ENCODE measurements at places on chromosomes 6 and 20.

GRCh38 chr20:24449026-24449720 lies 20.3 kb upstream of the SYNDIG1 start:
- no peak for DNase-seq

- no peak for DNase-seq
Measured at GRCh38 chr20:57090590-57091560, 175.6 kb downstream of the BMP7 start.

DNA sequence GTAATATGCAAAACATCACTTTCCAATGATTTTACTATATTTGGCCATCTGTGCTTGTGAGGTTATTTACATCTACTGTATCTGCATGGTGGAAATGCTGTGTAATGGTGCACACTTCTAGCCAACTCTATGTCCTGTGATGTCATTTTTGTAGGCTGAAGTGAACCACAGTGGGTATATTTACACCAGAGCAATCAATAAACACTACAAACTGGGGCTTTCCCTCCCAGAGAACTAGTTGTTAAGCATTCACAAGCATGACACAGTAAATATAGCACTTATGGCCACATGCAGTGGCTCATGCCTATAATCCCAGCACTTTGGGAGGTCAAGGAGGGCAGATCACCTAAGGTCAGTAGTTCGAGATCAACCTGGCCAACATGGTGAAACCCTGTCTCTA lies 4.9 kb downstream of the SLC22A2 start:
- peak; percentile 75 for DNase-seq

DNA sequence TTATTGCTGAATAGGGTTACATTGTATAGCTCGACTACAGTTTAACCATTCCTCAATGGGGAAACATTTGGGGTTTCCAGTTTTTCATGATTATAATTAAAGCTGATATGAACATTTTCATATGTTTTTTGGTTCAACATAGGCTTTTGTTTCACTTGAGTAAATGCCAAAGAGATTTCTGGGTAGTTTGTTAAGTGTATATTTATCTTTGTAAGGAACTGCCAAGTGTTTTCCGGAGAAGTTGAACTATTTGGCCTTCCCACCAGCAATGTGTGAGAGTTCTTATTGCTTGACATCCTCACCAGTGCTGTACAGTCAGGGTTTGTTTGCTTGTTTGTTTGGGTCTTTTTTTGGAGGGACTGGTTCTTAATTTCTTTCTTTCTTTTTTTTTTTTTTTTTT lies 83.7 kb upstream of the RALY start:
- DNase-seq: no peak

DNA sequence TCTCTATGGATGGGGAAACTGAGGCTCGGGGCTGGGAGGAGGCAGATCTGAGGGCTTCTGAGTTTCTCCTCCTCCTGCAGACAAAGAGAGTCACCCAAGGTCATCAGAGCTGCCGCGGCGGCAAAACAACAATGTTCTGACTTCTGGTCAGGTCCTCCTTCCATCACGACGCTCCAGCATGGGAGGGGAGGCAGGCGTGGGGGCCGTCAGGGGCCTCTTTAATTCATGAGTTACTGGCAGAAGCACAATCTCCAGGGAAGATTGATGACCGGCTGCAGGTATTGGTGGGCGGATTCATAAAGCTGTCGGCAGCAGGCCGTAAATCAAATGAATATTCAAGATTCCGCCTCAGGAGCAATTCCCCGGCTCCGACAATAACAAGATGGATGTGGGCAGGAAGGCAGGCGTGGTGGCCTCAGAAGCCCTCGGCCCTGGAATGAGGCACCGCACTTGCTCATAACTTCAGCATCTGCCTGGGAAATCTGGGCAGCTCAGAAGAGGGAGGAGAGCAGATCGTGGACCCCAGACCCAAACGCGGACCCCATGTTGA lies 19.1 kb downstream of the PCK1 start:
- no peak for DNase-seq

DNA sequence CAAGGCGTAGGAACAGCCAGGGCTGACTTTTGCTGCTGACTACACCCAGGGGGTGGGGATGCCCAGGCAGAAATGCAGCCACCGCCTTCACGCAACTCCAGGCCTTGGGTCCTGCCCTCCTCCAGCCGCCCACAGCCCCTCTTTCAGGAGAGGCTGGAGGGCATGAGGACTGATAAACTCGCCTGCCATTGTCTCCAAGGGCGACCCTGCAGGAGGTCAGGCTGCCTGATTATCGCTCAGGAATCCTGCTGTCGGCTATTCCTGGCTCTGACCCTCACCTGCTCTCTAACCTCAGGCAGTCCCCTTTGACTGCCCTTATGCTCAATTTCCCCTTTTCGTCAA lies 62.0 kb upstream of the HDDC2 start:
- no peak for DNase-seq

- no peak for DNase-seq
Measured at GRCh38 chr20:11502061-11502460, 415.6 kb upstream of the BTBD3 start.

GRCh38 chr6:109331081-109331480 lies 51.2 kb downstream of the CD164 start:
- DNase-seq: no peak

DNA sequence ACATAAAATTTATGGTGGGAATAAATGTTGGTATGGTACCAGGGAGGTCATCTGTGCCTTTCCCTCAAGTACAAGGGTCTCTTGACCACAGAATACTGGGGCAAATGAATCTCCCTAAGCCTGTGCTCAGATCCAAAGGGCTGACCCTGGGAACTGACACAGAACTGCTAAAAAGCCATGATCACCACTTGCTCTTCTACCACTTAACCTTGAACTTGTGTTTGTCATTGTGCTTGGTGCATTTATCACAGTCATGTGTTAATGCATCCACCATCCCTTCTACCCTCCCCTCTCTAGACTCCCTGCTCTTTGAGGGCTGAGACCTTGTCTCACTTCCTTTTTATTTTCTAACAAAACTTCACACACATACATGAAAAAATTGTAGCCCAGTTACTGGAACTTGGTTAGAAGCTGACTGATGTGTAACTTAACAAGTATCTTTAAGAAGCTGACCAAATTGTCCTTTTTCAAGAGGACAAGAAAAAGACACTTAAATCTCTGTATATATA lies 46.1 kb upstream of the PBOV1 start:
- no peak for DNase-seq

DNA sequence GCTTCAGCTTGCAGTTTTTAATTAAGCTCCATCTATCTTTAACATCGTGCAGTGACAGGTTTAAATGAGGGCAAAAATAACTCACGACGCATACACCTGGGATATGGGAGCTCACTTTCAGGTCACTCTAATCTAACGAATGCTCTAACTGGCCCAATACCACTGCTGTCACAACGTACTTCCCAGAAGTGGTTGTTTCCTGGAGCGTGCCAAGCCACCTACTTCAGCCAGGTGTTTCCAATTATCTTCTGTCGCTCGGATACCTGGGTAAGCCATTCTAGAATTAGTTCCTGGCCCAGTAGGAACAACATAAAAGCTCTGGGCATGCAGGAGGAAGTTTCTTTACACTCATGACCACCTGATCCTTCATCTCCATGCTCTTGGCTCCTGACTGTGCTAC lies 147.4 kb downstream of the FOXC1 start:
- DNase-seq: no peak

GRCh38 chr20:46309945-46310344 lies 1.6 kb upstream of the CDH22 start:
- no peak for DNase-seq

DNA sequence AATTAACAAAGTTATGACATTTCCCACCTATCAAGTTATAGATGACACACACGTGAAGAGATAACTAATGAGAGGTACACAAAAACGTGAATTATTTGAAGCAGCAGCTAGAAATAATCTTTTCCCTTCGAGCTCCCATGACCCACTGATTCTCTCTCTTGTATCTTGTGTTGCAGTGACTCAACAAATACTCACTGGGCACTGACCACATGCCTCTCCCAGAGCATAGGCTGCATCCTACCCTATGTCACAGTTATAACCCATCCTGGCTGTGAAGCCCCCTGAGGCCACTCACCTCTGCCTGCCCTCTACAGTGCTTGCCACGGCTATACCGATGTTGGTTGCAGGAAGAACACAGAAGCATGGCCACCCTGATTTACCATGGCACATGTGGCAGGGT lies 91.8 kb downstream of the INSM1 start:
- DNase-seq: no peak

DNA sequence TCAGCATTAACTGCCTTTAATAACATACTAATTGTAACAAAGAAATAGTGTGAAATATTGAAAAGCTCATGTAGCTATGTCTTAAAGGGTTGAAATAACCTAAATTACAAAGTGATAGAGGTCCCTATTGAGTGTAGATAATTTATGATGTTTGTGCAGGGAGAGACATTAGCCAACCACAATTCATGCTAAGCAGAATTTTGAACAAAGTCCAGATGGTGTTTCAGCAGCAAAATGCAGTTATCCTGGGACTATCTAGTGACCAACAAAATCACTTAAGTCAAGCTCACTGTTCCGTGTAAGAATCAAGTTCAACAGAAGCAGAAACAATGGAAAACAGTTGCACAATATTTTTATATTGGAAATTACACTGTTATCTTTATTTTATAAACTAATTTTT lies 218.5 kb downstream of the SIM1 start:
- DNase-seq: no peak

- DNase-seq: no peak
Measured at GRCh38 chr6:169445661-169446581, 192.3 kb upstream of the THBS2 start.

DNA sequence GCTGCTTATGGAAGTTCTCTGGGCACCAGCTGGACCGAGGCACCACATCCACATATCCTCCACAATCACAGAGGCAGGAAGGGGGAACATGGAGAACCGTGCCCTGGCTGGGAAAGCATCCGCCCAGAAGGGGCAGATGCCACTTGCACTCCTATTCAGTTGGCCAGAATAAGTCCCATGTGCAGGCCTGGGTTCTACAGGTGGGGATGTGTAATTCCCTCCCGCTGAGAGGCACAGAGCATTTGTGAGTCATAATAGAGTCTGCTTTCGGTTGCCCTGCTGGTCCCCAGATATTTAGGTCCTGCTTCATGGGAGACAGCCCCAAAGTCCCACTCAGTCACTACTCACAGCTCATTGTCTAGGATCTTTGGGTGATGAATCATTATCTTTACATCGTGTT lies 104.0 kb downstream of the PHACTR3 start:
- DNase-seq: no peak

DNA sequence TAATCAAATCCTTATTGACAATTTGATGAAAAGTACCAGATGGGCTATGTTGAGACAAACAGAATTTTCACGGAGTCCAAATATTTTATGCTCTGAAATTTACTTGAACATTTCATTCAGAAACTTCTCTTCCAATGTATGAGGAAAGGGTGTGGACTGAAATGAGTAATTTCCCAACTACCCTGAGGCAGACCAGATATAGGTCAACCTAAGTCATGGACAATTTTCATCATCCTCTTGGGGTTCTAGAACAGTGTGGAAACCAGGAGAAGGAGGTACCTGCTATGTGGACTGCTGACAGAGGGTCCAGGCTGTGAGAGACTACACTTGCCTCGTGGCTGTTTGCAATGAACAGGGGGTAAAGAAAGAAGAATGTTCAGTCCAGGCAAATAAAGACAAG lies 323.0 kb downstream of the ESR1 start:
- DNase-seq: no peak

DNA sequence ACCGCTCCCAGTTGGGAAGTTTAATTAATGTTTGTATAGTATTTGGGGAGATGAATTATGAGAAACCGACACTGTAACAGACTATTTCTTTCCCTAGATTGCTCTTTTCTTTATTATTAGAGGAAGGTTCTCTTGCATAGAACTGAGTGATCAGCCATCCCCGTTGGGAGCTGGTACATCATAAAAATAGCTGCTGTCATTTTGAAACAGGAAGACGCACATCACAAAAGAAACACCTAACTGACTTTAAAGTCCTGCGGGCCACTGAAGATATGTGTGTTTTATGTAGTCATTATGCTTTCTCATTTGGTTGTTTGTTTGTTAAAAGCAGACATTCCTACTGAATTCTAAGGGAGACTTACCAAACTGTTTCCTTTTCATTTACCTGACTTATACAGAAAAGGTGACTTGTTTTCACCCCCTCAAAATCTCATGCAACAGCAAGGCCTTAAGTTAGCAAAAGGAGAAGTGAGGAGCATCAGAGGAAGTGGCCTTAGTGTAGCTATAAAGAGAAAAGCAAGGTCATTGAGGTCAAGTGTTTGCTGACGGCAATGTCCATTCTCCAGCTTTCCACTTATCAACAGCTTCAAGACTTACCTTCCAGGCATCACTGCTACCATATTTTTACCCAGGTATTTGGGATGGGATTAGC lies 91.0 kb downstream of the PKHD1 start:
- DNase-seq: no peak

DNA sequence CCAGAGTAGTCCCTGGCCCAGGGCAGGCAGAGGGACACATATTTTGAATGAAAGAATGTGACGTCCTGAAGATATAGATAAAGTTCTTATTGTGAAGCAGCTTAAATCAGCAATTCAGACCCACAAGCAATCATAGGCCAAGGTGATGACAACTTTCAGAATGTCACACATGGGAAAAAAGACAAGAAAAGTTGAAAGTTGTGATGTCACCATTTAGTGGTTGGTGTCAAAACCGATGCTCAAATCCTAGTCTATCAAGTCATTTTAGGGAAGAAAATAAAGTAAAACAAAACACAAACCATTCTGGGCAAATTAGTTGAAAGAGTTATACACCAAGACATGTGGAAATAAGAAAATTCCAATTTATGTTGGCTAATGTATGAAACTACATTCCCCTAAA lies 710.8 kb downstream of the DOK5 start:
- no peak for DNase-seq

GRCh38 chr20:63261060-63261794 lies 7.0 kb upstream of the NKAIN4 start:
- DNase-seq: no peak

DNA sequence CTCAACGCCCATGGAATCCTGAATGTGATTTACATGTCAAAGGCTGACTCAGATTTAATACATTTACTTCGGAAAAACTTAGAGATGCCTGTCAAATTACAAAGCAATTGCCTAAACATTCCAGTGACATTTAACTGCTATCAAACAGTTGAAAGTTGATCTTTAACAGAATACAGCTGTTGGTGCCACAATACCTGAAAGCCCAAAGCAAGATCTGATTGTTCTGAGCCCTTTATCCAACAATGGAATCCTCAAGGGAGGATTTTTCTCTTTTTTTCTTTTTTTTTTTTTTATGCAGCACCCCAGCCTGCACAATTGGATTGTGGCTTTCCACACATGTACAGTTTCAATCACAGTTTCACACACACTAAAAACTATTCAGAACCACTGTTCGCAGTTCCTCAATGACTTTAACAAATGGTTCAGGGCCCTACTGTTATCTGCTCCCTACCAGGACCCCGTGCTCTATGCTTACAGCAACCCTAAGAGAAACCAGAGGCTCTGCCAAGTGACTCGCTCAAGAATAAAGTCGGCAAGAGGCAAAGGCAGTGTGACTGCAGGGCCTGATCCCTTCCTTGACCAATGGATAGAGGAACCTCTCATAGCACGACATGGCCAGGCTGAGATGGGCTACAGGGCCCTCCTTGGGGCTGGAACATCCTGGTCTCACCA lies 33.3 kb downstream of the EPB41L2 start:
- DNase-seq: no peak
